ENCODE measurements at places on chromosomes 2 and 18. TPM values are rescaled to one million over a fixed set of nuclear protein-coding genes. Genes with fewer than 3 reads are reported as not detected.

GRCh38 chr2:224377751-224378700 lies 23.9 kb downstream of the FAM124B start:
- DNase-seq, result no peak

The MRO gene
- total RNA-seq, result not detected

DNA sequence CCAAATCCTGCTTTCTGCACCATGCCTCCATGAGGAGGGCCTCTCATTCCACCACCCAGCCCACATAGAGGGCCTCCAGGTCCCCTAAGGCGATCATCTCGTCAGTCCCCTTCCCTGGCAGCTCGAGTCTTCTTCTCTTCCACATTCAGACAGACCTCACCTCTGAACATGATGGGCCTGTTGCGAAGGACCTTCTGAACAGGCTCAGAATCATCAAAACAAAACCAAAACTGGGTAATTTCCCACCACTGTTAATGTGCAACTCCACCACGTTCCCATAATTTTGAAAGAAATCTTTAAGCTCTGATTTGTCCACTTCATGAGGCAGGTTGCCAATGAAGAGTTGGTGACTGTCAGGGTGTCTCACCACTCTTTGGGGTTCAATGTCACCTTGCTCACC lies 20.4 kb downstream of the ZRANB3 start:
- no peak for DNase-seq

DNA sequence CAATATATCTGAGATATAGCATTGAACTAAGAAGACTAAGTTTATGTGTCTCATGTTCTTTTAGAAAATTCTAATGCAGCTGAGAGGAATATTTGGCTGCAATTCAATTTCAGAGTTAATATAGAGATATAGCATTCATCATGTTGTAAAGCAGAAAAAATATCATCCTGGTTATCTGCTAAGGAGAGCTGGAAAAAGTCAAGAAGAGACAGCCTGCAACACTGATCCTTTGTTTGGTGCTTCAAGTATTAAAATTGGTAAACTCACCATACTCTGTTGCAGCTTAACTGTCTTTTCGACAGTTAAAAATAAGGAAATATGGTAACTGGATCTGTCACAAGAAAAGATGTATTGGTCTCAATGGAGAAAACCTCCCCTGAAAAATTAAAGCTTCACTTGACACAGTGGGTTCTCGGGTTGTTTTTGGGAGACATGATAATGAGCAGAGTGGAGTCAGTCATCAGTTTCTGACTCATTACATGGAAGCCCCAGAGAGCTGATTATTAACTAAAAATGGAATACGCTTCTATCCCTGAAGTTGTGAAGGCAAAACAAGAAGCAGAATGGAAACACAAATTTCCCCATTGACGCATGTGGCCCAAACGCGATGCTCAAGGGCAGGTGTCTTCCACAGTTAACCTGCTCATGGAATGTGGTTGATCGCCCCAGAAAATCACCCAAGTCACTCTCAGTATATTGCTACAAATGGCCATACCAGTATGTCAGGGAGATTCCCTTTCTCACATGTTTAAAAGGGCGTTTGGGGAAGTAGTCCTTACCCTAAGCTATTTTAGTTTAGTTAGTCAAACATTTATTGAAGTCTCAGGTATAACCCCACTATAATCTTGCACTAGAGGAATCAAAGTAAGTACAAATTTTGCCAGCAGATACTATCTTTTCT lies 8.2 kb downstream of the BCL2 start:
- DNase-seq, result no peak

The WNT10A gene
- 7.1 TPM for total RNA-seq

DNA sequence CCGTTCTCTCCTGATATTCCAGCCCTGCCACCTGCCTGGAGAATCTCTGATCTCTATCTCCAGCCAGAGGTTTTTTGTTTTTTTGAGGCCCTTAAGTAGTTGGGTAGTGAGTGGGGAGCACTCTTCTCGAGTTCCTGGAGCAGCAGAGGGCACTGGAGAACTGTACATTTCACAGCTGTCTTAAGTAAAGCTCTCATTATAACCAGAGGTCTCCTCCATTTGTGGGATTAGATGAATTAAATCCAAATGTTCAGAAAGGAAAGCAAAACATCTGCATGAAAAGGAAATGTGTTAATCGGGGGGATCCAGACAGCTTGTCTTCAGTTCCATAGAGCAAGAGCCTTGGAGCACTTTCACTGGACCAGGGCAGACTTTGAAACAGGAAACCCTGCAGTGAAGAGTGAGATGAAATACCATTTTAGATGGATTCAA lies 32.8 kb downstream of the AOX1 start:
- no peak for DNase-seq
